ENCODE measurements at places on chromosomes 7 and 10. TPM values are rescaled to one million over a fixed set of nuclear protein-coding genes. Genes with fewer than 3 reads are reported as not detected.

DNA sequence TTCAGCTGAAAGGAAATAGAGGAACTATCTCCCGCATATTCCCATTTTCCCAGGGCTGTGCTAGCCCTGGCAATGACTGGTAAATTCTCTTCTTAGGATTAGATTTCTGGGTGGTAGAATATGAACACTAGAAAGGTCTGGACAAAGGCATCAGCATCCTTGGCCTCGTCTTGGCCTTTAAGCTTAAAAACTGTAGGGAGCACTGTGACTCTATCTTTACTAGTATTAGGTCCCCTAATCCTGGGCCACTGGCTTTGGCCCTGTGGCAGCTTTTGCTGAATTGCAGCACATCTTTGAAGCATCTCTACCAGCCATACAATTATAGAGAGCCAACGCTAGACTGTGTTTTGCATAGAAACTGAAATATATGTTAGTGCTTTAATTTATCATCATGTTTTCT lies 41.5 kb upstream of the EBLN1 start:
- DNase-seq, result no peak

DNA sequence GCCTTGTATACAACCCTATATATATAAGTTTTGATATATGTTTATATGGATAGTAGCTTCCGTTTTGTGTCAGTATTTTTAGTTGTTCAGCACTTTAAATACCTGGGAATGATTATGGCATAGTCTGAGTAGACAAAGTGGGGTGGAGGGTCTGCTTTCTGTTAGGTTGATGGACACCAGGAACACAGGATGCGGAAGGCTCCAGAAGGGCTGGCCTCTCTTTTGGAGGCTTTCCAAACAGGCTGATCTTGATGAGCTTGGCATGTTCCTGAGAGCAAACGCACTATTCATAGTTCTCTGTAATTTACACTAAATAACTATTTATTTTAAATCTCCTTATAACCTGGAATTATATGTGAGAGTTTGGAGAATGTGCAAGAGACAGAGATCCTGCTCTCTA lies 12.7 kb downstream of the AKR1E2 start:
- no peak for DNase-seq

OGA gene
- total RNA-seq, result 184 TPM

C7orf57 gene
- total RNA-seq, result not detected

GRCh38 chr10:8189458-8189857 lies 135.0 kb downstream of the GATA3 start:
- no peak for DNase-seq

- DNase-seq, result no peak
Measured at GRCh38 chr10:13797164-13797563, 210.4 kb downstream of the PRPF18 start.

TMEM140 gene
- 27.9 TPM for total RNA-seq

DNA sequence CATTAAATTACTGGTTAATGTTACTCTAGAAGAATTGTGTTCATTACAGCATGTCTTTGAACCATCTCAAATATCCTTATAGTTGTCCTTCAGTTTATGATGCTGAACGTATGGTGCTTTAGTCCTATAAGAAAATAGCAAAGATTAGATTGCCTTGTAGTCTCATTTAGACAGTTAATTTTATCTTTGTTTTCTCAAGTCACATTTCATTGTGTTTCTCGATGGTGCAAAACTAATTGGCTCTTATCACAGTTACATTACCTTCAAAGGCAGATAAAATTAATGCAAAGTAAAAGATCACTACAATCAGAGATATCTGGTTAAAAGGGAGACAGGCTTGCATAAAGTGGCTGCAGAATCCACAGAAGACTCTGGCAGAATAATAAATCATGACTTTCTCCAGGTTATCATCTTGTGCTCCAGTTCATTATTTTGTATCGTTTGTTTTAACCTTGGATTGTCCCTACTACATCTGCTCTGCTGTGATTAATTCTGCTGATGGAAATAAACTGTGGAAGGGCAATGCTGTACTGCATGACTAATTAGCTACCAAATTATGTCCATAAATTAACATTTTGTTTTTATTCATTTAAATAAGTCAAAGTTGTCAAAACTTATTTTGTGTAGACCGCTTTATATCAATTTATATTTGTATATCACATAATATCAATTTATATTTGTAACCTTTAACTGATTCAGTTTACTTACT lies 24.2 kb downstream of the PRPS1L1 start:
- no peak for DNase-seq

- DNase-seq, result no peak
Measured at GRCh38 chr10:95297402-95297801, 6.6 kb upstream of the PDLIM1 start.

GRCh38 chr7:6403907-6404306 lies 43.8 kb downstream of the DAGLB start:
- DNase-seq, result no peak

GRCh38 chr7:90777041-90777440 lies 180.9 kb downstream of the CDK14 start:
- no peak for DNase-seq

- no peak for DNase-seq
Measured at GRCh38 chr10:66805612-66806011, 120.2 kb upstream of the LRRTM3 start.

GRCh38 chr7:32648408-32649156 lies 153.3 kb downstream of the AVL9 start:
- DNase-seq, result no peak

- DNase-seq, result no peak
Measured at GRCh38 chr7:131555552-131556052, 826 bp downstream of the PODXL start.

DNA sequence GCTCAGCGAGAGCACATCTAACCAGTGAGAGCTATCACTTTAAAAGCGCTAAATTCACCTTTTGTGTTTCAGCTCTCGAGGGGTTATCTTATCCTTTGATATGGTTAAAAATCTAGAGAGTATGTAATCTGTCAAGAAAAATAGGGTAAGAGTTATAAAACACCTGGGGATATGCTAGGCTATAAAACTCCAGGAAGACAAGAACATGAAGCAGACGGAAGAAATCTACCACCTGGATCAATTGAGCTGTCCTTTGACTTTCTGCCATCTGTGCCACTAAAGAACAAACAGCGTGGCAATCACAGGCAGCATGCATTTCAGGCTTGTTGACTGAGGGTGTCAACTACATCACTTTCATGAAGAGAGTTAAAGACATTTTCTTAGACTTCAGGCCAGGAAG lies 83.1 kb downstream of the ZNF248 start:
- no peak for DNase-seq

DNA sequence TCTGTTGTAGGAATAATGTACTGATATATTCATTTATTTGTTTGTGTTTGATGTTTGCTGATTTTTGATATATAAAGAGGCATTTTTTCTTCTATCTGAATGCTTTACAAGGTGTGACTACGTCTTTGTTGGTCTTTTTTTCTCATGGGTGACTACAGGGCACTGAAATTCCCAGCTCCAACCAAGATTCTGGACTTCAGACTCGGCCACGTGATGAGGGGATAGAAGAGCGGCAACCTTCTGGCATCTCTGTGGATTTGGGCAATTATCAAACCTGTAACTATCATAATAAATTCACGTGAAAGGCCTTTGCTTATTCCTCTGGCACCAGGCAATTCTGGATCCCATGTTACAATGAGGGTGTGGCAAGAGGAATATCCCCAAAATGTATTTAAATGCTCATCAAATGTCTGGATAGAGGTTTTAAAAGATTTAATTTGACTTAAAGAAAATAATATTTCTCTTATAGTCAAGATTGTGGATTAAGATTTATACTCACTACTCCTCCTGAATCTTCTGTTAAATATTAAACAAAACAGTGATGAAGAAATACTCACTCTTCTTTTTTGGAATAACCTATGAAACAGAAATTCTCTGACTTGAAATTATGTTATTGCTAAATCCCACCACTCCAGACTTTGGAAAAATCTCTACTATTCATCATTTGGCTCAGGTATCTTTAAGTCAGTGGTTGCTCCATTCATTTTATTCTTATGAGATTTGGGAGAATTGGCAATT lies 276.3 kb downstream of the GPR37 start:
- no peak for DNase-seq

NYAP1 gene
- total RNA-seq, result 0.41 TPM

DNA sequence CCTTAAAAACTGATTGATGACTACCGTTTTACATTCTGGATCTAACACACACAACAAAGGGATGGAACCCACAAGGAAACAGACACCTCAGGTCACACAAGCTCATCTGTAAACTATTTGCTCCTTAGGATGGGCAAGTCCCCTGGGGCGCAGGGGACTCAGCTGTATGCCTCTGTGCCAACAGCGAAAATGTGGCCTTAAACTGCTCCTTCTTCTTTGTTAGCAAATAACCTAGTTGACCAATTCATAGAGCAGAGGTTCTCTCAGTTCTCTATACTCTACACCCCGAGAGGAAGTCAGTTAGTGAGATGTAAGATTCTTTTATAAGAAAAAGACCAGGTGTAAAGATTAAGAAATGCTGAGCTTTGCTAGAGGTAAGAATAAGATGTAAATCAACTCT lies 181.9 kb upstream of the PRSS58 start:
- no peak for DNase-seq

All from transverse colon (tissue), 4 donors.